ENCODE measurements at places on chromosomes 7 and 10.

GRCh38 chr10:29470355-29470705 lies 164.4 kb downstream of the SVIL start:
- DNase-seq = no peak

- no peak for DNase-seq
These were observed 76.7 kb downstream of the CALD1 start for GRCh38 chr7:134856091-134856490.

DNA sequence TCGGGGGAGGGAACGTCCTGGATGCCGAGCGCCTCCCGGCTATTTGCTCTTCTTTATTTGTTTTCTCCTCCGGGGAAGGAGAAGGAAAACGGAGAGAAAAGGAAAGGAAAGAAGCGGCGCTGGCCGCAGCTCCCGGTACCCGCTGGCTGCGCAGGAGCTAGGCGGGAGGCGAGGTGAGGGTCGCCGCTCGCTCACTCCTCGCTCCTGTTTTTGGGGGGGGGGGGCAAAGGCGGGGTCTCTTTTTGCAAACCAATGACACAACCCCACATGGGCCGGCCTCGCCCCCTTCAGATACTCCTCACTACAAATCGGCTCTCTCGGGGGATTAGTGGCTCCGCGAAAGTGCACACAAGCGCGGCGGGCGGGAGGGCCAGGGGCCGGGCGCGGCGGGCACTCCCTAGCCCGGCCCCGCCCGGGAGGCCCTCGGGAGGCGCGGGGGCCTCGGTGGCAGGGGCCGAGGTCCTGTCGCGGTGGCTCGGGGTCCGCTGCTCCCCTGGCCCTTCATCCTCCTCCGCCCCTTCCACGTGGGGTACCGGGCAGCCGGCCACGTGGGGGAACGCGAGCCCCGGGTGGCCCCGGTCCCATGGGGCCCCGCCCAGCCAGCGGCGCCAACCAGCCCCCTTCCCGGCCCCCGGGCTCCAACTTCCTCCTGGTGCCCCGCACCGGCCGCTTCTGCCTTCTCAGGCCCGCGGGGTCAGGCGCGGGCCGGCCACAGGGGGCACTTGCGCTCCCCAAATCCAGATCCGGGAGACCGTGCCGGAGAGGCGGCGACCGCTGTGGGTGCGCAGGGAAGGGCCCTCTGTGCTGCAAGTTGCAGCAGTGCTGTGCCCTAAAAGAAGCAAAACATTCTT lies 718 bp upstream of the CTBP2 start:
- DNase-seq = no peak

DNA sequence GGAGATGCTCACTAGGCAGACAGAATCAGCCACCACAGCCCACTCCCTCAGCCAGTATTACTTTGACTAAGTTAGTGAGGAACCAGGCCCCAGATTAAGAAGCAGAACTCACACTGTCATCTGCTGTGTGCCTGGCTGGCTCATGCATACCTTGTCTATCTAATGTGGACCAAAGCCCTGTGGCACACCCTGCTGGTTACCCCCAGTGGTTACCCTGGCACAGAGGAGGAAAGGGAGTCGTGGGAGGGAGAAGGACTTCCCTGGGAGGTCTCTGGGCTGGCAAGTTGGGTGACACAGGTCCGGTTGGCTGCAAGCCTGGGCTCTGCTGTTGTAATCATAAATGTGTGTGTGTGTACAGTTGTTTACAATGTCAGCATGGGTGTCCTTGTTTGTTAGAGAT lies 7.5 kb upstream of the SH2D4B start:
- no peak for DNase-seq

GRCh38 chr7:27179503-27180430 lies 5.3 kb downstream of the HOXA11 start:
- no peak for DNase-seq

DNA sequence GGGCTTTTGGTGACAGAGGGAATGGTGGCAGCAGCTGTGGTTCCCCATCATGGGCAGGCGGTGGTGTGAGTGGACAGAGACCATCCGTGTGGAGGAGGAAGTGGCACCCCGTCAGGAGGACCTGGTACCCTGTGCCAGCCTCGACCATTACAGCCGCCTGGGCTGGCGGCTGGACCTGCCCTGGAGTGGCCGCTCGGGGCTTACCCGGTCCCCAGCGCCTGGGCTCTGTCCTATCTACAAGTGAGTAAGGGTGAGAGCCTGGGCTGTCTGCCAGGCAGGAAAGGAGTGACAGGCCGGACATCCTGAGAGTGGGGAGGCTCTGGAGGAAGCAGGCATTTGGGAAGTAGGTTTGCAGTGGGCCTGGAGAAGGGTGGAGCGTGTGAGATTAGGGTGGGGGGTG lies 2.9 kb upstream of the ZNF467 start:
- DNase-seq = no peak

DNA sequence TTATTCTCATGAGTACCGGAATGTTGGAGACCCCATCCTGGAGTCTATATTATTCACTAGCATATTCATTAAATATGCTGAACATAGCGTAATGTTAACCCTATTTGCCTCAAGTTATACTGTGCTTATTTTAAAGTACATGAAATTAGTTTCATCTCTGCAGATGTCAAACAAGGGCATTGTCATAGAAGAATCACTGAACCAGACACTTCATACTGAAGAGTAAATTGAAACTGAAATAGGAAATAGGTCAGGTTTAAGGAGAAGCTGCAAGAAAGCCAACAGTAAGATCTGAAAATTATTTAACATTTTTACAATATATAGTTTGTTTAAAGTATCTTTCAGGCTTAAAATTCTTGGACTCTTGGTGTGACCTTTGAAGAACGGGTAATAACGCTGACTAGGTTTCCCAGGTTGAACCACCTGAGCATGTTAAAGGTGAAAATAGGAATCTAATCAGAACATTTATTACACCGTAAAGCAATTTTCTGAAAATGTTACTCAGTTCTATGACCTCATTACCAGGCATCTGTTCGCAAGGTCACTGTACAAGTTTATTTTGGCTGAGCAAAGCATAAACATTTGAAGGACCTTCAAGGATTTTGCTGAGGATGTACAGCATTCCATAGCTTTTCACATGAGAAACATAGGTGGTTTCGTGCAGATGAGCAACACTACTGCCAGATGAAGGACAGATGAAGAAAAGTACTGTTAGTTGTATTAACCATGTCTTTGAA lies 82.7 kb downstream of the REEP3 start:
- DNase-seq = no peak

GRCh38 chr10:120041807-120042559 lies 149.5 kb downstream of the SEC23IP start:
- no peak for DNase-seq

- DNase-seq = no peak
These were observed 62.3 kb upstream of the FAM133B start for GRCh38 chr7:92652536-92652935.

DNA sequence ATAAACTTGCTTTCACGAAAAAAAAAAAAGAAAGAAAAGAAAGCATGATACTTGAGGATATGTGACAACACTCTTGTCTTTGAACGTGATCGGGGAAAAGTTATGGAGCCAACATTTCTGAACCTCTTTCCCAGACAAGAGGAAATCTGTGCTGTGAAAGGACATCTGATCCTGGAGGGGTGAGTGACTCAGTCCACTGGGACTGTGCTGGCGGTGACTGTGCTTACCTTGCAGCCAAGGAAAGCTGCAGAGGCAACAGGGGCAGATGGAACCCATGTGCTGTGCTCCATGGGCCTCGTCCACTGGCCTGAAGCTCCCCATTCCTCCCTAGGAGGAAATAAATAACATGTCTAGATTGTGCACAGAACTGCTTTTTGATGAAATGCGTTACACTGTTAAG lies 116.5 kb upstream of the RAB11FIP2 start:
- no peak for DNase-seq

- no peak for DNase-seq
These were observed 190.2 kb downstream of the RAMP3 start for GRCh38 chr7:45347804-45348203.

DNA sequence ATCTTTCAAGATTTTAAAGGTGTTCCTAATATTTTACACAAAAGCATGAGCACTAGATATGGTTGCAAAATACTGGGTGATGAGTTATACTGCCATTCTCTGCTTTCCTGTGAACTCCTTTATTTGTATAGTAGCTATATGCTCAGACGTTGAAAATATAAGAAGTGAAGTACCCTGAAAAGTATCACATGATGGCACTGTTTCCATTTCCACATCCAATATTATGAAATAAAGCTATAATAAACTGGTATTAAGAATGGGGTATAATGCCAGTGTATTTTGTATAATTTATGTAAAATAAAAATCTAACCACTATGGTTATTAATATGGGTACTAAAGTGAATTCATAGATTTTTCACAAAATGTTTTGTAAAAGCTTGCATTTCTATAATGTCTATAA lies 79.6 kb upstream of the FOXP2 start:
- no peak for DNase-seq

DNA sequence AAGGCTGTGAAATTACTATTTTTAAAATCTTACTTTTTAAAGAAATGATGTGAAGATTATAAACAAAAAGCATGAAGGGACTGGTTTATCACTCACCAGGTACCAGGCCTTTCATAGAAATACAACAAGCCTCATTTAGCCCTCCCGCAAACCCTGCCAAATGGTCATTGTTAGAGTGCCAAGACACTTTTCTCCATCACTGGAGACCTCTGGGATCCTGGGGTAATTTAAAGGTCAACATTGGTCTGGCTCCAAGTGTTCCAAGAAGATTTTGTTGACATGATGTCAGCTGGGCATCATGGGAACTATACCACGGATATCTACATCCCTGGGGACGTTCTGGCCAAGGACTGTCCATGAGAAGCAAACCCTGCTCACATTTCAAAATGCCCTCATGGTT lies 138.0 kb upstream of the FRMD4A start:
- no peak for DNase-seq

DNA sequence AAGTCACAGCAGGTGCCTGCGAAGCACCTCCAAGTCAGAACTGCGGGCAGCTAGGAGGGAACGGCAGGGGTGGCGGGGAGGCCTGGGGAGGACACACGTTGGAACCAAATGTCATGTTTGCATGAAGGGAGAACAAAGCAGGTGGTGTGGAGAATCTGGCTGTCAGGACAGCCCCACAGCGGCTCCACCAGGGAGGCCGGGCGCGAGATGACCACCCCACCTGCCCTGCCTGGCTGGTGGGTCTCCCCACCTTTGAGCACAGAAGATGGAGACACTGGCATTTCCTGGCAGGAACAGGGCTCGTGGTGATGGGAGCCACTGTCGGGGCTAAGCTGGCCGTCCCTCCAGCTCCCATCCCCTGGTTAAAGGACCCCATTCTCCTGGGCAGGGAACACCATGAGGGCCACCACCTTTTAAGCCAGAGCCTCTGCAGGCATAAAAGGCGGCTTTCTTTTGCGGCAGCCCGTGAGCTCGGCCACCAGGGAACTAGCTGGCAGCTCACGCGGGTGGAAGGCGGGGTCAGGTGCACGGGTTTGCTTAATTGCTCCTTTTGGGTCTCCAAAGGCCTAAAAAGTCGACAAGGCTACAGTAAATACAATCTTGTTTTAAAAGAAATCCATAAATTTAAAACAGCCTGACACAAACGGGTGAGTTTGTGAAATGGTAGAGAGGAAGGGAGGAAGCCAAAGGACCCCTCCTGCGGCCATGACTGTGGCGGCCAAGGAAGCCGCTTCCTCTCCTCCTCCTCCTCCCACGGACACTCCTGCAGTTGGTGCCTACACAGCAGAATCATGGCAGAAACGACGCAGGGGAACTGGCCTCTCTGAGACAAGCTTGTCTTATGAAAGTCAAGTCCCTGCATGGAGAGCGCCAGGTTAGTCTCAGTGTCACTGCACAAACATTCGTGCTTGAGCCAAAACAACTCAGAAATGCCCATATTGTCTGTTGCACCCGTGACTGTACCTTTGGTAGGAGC lies 213.8 kb downstream of the DNAJB6 start:
- DNase-seq = no peak

GRCh38 chr7:55078465-55079372 lies 59.9 kb downstream of the EGFR start:
- DNase-seq = no peak

DNA sequence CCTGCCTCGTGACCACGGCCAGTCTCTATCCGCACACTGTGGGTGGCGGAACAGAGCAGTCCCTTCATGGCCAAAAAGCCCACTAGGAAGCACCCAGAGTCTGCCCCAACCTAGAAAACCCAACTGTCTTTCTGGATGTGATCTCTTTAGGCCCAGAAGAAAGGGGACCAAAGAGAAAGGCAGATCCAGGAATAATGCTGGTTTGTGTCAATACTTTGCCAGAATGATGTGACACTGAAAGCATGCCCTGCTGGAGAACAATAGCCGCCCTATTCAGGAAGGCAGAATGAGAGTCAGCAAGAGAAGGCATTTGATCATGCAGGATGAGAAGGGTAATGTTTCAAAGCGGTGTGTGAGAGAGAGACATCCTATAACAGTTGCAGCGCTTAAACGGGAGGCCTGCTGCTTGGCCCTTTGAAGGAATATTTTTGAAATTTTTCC lies 274.7 kb downstream of the USP6NL start:
- DNase-seq = no peak

DNA sequence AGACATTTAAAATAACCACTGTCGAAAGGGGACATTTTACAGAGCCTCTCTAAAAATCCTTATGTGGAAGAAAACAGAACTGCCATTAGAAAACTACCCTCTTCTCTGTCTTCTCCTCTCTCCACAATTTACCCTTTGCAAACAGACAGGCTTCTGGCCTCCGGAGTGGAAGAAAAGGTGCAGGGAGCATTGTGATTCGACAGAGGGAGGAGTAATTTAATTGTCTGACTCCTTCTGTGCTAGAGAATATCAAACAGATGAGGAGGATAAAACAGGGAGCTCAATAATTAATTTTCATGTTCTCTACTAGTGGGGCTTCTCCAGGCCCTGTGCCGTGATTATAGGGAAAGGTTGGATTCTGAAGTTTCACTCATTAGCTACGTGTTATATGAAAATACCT lies 615.5 kb upstream of the MKI67 start:
- DNase-seq = no peak

DNA sequence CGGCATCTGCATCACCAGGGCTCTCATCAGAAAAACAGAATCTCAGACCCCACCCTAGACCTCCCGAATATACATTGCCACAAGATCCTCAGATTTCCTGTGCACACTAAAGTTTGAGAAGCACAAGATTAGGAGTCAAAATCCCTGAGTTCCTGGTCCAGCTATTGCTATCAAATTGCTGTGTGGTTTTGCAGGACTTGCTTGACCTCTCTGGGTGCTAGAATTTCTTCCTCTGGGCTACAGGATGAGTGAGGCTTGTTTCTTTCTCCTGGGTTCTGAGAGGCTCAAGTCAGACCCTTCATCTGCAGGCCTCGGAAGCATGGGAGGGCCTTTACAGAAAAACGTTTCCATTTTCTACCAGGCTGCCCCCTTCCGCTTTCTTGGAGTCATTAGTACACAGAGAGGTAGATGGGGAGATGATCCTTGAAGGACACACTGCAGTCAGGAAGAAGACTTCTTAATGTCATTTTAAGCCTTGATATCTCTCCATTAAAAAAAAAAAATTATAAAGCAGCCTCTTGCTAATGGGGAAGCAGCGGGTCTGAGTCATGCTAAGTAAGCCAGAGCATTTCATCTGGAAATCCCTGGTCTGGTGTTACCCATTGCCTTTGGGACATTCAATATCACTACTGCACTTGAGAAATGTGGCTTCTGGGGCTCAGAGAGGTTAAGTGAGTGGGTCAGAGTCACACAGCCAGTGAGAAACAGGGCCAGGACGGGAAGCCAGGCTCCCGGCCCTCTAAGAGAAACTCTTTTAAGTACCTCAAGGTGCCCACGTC lies 173.5 kb downstream of the KCNMA1 start:
- no peak for DNase-seq

Measured in activated CD8-positive, alpha-beta memory T cell treated with anti-CD3 and anti-CD28 coated beads for 48 hours (primary cell).